ENCODE measurements at places on chromosomes 1 and 21.

- DNase-seq = no peak
These were observed 30.0 kb upstream of the FGGY start for GRCh38 chr1:59266927-59267293.

GRCh38 chr1:204408074-204408507, 3.5 kb downstream of the PPP1R15B start:
- DNase-seq = no peak

- DNase-seq = no peak
These were observed 35.7 kb upstream of the SUCO start for GRCh38 chr1:172497230-172497629.

GRCh38 chr1:201841265-201841912, 12.4 kb downstream of the IPO9 start:
- no peak for DNase-seq

DNA sequence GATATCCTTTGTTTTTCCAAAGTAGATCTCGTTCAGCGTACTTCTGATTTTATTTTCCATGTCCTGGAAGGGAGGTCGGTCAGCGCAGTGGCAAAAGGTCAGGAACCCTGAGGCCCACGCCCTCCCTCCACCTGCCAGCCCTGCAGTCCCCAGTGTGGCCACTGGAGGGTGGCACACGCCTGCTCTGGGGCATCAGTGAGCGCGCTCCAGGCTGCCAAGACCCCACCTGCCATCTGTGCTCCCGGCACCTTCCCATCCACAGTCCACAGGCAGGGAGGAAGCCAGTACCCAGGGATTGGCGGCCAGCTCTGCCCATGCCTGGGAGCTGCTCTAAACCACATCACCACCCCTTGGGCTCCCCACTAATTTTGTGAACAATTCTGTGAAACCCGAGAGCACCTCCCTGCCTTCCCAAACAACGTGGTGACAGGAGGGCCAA, 32.3 kb downstream of the SLC66A1 start:
- no peak for DNase-seq

- DNase-seq = no peak
These were observed 104.7 kb downstream of the SNX7 start for GRCh38 chr1:98766255-98766654.

DNA sequence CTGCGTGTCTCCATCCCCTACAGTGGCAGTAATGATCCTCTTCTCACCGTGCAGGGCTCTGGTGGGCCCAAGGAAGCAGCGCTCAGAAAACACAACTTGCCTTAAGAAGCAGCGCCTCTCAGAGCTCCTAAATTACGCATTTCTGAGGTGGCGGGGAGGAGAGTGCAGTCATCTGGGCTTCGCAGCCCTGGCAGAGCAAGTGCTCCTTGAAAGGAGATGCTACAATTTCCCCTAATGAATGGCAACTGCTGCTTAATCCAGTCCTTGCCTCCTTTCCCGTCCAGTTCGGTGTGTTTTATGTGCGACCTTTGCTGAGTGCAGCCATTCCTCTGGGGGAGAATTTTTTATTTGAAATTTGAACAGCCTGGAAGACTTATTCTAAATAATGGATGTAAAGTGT, 287.3 kb downstream of the PTPRU start:
- no peak for DNase-seq

GRCh38 chr1:200180821-200181220, 153.3 kb downstream of the NR5A2 start:
- no peak for DNase-seq

DNA sequence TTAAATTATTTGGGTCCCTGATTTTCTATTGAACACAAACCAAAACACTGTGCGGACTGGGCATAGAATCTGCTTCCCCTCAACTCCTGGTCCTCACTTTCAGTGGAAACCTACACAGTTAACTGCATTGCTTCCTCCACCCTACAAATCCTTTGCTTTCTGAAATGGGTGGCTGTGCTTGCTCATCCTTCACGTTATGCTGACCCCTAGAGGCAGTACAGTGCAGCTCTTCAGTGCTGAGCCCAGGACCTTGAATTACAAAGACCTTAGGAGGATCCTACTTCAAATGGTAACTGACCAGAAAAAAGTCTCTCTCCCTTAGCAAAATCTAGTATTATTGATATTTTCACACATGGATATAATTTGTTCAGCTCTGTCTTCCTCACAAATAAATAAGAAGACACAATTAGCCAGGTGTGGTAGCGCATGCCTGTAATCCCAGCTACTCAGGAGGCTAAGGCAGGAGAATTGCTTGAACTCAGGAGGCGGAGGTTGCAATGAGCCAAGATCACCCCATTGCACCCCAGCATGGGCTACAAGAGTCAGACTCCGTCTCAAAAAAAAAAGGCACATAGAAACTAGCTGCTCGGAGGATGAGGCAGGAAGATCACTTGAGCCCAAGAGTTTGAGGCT, 63.4 kb upstream of the L1TD1 start:
- DNase-seq = no peak
